ENCODE measurements at places on chromosomes 5 and 9.
A peak's percentile ranks its signal among the peaks of the same experiment; 100 is the strongest.

DNA sequence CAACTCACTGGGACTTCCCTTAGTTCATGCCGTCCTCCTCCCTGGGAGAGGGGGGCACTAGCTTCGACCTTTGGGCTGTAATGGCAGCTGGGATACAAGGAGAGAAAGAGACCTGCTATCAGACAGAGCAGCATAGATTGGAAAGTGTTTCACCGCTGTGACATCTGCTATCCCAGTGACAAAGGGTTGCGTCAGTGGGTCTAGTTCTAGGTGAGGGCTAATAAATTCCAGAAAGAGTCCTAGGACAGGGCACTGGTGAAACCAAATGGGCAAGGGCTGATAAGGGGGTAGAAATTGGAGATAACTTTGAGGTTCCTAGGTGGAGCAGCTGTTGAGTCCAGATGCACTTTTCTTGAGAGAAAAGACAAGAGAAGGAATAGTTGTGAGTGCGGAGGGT, 62.5 kb downstream of the RASGRF2 start:
- DNase-seq = peak; percentile 20

DNA sequence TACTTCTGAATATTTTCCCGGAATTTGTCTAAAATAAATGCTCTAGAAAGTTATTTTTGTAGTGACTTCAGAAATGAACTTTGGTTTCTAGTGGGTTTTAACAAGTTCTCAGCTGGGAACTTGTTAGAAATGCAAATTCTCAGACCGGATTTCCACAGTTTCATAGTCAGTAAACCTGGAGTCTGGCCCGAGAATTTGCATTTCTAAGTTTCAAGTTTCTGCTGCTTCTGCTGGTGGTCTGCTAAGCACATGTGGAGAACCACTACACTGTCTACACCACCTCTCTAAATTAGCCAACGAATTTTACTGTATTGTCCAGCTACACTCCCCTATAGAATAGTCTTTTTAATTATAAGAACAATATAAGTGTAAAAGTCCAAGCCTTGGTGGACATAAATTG, 208.0 kb downstream of the CHSY3 start:
- DNase-seq = no peak

DNA sequence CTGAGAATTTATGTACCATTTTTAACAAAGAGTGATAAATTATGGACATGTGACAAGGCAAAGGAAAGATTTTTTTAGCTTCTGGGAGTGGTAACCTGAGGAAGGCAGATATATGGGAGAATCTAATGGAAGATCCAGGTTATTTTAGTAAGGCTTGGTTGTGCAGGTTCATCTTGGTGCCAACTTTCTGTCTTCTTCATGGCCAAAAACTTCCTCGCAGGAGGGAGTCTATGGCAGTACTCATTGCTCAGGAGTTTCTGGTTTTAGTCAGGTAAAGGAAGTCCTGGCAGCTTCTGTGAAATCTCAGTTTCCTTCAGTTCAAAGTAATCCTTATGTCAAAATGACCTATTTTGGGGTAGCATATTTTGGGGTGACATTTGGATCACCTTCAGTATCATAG, 248.3 kb upstream of the KCNN2 start:
- DNase-seq = no peak

GRCh38 chr9:130453487-130453886, 8.7 kb downstream of the ASS1 start:
- no peak for DNase-seq

- no peak for DNase-seq
Measured at GRCh38 chr5:72633649-72634048, 126.4 kb upstream of the ZNF366 start.

DNA sequence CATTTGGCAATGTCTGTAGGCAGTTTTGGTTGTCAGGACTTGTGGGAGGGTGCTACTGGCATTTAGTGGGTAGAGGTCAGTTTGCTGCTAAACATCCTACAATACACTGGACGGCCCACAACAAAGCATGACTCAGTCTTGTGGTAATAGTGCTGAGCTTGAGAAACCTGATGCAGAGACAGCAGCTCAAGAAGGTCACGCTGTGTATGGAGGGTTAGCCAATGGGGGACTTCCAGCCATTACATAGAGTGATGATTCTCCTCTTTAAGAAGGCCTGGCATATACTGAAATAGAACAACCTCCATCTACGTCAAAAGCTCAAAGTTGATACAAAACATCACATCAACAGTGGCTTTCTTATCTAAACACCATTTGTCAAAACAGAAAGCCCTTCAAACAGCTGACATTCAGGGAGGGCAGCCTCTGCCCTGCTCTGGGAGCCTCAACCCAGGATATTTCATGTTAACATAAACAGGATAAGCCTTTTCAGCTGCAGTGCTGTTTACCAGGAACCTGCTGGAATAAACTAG, 143.0 kb downstream of the GPBP1 start:
- no peak for DNase-seq
